ENCODE measurements at places on chromosomes 5 and 9.

- no peak for DNase-seq
Measured at GRCh38 chr9:137236936-137237421, 4.1 kb upstream of the TUBB4B start.

DNA sequence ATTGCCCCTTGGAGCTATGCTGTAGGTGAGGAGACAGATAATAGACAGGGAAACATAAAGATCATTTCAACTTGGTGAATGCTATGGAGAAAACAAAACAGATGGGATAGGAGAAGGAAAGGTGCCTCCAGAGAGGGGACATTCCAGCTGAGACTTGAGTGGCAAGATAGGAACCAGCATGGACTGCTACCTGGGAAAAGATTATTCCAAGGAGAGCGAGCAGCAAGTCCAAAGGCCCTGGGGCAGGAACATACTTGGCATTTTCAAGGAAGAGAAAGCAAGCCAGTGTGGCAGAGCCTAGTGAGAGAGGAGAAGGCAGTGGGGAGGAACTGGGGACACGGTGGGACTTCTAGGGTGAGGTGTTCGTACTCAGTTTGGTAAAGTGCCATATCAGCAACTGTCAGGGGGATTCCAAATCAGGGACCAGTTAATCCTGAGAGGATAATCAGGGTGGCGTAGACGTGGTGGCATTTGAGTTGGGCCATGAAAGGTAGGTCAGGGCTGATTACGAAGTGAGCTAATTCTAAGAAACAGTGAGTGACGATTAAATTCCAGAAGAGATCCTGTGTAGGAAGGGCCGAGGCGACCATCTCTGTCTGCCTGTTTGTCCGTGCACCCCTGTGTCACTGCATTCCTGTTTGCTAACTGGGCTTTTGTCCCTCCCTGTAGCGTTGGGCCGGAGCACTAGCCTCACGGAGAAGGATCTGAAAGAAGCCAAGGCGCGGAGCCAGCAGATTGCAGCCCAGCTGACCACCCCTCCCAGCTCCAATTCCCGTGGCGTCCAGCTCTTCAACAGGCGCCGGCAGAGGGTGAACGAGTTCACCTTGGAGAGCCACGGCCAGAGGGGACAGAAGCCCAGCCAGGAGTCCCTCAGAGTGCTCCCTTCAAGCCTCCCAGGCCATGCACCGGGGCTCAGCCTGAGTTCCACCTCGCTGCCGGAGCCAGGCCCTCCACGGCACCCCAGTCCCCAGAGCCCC lies 7.1 kb downstream of the SYNPO start:
- no peak for DNase-seq

DNA sequence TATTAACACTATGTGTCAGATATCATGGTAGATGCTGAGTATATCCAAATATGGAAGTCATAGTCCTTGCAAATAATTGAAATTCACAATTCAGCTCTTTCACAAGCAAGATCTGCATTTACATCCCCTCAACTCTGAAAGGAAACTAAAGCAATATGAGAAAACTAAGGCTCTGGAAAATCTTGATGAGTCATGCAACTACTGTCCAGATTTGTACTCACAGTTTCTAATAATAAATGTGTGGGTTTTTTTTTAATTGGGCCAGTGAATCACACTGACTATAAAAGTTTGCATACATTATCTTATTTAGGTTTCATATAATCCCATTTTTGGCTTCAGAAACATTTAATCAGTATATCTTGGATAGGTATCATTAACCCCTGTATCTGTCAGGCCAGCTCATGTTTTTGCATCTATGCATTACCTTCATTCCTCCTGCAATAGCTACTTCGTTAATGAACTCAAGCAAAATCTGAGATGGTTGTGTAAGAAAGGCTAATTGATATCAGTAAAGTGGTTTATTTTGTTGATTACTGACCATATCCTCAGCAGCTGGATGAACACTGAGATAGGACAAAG lies 58.7 kb upstream of the PRR16 start:
- DNase-seq = no peak

GRCh38 chr5:528629-529511 lies 4.6 kb upstream of the SLC9A3 start:
- no peak for DNase-seq

- peak; percentile 9 for DNase-seq
Measured at GRCh38 chr9:120477534-120478001, 102.4 kb downstream of the CDK5RAP2 start.

GRCh38 chr5:67350185-67350584 lies 153.6 kb upstream of the CD180 start:
- no peak for DNase-seq

DNA sequence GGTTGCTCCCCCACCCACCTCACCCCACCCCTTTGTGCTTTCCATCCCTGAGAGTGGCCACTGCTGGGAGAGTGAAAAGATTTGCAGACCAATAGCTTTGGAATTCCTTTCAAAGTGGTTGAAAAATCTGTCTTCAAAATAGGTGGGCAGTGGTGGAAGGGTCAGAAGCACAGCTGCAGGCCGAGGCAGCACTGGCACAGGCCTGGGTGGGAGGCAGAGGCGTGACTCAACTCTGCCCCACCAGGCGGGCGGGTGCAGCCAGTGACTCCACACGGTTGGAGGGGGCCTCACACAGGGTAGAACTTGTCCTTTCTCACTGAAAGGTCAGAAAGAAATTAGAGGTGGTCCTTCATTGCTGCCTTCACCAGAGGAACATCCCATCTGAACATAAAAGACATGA lies 214.9 kb upstream of the TBCA start:
- no peak for DNase-seq

- DNase-seq = no peak
Measured at GRCh38 chr5:73305386-73305785, 132.4 kb downstream of the TMEM174 start.

DNA sequence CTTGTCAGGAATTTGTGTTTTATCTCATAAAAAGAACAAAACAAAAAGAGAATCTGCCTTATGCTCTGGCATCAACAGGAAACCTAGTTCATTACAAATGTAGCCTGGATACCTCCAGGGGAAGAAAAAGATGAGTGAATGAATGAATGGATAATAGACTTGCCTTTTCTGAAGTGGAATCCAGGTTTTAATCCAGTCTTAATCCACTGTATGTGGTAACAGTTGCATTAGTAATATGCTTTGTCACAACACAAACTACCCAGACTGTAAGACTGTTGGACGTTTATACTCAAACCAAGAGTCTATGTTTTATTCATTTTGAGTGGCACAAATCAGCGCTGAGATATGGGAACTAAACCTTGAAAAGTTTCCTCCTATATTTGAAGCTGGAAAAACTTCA lies 32.1 kb upstream of the MAP3K1 start:
- DNase-seq = no peak

DNA sequence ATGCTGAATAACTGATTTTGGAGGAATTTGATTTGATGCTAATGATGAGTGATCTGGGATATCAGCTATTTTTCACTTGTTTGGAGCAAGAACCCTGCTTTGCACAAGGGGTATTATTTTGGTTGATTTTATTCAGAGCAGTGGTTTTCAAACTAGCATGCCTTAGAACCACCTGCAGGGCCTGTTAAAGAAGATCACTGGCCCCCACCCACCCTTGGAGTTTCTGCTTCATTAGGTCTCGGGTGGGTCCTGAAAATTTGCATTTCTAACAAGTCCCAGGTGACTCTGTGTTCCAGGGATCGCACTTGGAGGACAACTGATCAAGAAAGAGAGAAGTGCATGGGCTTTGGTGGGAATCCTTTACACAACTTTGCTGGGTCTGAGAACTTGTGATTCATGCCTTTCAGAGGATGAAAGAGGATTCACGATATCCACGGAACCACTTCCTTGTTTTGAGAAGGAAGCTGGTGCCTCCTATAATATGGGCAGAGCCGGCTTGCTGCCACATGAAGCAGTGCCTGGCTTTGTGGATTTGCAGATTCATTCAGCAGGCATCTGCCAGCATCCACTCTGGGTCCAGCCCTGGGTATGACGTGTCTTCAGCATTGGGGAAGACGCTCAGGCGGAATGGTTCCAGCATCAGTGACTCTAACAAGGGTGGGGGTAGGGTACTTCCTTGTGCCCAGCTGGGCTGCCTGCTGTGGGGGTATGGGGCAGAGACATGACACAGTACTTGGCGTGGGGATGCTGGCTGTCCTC lies 106.6 kb upstream of the PITX1 start:
- DNase-seq = no peak
